ENCODE measurements at places on chromosomes 6 and 20.

- no peak for DNase-seq
These were observed 24.4 kb downstream of the PLCB1 start for GRCh38 chr20:8156235-8157079.

DNA sequence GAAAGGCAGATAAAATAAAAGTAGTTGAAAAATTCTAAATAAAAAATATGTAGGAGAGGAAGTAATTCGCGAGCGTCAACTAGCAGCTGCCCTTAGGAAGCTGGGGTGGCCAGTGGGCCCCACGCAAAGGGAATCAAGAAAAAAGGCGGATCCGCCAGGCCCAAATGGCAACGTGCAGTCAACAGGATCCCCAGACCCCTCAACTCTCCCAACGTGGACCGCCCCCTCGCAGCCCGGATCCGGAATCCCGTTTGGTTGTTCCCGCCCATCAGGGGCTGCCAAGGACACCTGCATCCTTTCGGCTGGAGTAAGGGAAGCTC lies 296 bp downstream of the DZANK1 start:
- no peak for DNase-seq

- DNase-seq, result no peak
These were observed 227.0 kb upstream of the ECI2 start for GRCh38 chr6:4362326-4362725.

GRCh38 chr6:170049641-170050561 lies 241.0 kb downstream of the DLL1 start:
- no peak for DNase-seq

- DNase-seq, result no peak
These were observed 151.9 kb downstream of the PHACTR3 start for GRCh38 chr20:59756241-59756640.

DNA sequence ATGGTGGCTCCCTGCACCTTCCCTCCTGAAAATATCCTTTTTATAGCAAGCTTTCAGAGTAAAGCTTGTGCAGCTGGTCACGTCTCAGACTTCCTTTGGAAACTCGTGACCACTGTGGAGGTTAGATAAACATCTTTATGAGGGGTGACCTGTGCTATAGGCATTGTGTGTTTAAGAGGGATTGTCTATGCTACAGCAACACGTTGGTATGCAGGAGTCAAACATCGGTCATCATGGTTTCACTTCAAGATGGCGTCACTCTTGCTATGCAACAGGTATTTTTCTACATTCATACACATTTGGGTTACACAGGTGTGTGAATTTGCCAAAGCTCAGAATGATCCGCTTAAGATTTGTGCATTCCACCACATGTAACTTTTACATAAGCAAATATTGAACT lies 14.6 kb upstream of the BLCAP start:
- no peak for DNase-seq

DNA sequence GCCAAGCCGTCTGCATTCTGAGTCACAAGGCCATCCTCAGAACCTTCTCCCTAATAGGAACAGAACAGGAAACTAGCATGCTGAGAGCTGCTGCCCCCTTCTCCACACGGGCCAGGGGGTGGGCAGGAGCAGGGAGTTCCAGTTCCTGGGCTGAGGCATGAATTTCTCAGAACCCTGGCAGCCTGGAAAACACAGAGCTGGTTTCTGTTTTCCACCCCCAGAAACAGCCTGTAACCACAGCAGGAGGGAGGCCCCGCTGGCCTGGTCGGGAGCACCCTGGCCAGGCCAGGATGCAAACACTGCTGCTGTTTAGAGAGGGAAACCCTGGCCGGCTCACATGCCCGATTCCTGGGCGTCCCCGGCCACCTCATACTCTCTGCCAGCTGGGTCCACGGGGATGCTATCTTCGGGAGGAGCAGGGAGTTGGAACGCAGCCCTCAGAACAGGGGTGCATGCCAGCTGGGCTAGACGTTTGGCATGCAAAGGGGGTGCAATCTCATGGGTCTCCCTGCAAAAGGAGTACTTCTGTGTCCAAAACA lies 130.1 kb downstream of the NFATC2 start:
- peak; percentile 14 for DNase-seq

GRCh38 chr6:148590883-148591282 lies 155.9 kb upstream of the UST start:
- no peak for DNase-seq

GRCh38 chr6:17405944-17406245 lies 12.5 kb downstream of the CAP2 start:
- no peak for DNase-seq

GRCh38 chr6:116456927-116457326 lies 4.2 kb upstream of the CALHM6 start:
- no peak for DNase-seq

- DNase-seq, result no peak
These were observed 11.5 kb downstream of the PSMG4 start for GRCh38 chr6:3270258-3270657.

GRCh38 chr6:85764844-85765243 lies 122.2 kb upstream of the SYNCRIP start:
- no peak for DNase-seq

DNA sequence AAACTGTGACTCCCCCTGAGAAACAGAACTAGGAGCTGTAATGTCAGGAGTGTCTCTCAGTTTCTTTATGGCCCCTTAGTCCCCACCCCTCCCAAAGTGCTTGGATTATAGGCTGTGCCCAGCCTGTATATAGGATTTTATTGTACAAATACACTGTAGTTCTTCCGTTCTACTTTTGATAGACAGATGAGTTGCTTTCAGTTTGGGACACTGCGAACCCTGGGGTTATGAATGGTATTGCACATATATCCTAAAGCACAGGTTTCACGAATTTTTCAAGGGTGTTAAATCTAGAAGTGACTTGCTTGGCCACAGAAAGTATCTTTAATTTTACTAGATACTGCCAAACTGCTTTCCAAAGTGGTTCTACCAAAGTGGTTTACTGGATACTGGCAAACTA lies 152.9 kb upstream of the ATXN1 start:
- DNase-seq, result no peak

GRCh38 chr6:86820750-86821149 lies 116.6 kb upstream of the HTR1E start:
- no peak for DNase-seq

GRCh38 chr6:79440598-79440997 lies 96.6 kb downstream of the LCA5 start:
- no peak for DNase-seq
